ENCODE measurements at places on chromosomes 4 and X.

GRCh38 chr4:33543941-33544450, 2700.3 kb downstream of the ARAP2 start:
- no peak overlapping the region for H3K4me3 ChIP-seq
- no peaks in the 10 kb centered on the region for H3K27me3 ChIP-seq
- no peaks in the 10 kb centered on the region for H3K4me1 ChIP-seq
- H3K36me3 ChIP-seq, result no peaks in the 10 kb centered on the region
- DNase-seq, result no peak

DNA sequence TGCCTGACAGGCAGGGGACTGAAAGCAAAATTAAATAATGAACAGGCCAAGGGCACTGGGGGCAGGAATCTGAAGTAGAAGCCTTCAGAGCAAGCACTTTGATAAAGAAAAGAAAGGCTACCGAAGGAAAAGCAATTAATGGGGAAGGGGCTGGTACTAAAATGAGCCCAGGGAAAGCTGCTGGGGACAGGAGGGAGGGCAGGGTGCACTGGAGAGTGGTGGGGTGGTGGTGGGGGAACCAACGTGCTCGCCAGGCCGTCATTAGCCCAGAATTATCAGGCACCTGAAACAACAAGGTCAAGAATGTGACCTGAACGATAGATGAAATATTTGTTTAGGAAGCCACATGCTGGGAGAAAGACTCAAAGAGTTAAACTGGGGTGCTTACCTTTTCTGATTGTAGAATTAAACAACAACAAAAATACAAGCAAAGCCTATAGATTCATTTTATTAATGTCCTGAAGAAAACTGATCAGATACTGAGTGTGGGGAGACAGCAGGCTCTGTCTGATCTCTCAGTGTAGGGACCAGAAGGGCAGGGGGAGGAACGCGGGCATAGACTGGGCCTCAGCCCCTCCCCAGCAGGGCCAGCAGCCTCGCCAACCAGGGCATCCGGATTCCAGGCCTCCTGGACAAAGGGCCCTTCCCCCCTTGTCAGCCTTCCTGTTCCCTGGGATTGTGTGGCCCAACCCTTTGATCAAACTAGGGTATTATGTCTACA, 239.7 kb upstream of the KLF3 start:
- no peaks in the 10 kb centered on the region for H3K27me3 ChIP-seq
- H3K36me3 ChIP-seq, result no peaks in the 10 kb centered on the region
- H3K4me3 ChIP-seq, result no peak overlapping the region
- H3K4me1 ChIP-seq, result peaks cover 16% of the 10 kb centered on the region

- peak overlapping the region; percentile 86 for H3K27ac ChIP-seq
- no peaks in the 10 kb centered on the region for H3K27me3 ChIP-seq
- peaks cover 2% of the 10 kb centered on the region for H3K36me3 ChIP-seq
- H3K4me3 ChIP-seq, result peak overlapping the region; percentile 47
- H3K4me1 ChIP-seq, result no peaks in the 10 kb centered on the region
These were observed 518 bp downstream of the ARMCX1 start for GRCh38 chrX:101550751-101551379.

DNA sequence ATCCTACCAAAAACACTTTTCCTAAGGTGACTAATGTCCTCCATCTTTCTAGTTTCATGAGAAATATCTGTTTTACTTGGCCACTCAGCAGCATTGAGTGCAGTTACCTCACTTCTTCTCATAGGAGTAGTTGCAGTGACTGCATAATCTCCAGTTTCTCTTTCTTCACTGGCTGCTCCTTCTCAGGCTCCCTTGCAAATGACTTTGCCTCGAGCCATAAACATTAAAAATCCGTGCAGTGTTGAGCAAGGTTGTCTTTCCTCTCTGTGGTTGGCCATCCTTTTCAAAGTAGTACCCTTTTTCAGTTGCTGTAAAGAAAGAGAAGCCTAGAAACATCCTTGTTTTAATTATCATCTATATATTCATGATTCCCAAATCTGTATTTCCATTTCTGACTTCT, 10.2 kb upstream of the PRKG2 start:
- H3K27ac ChIP-seq, result no peak overlapping the region
- no peaks in the 10 kb centered on the region for H3K36me3 ChIP-seq
- DNase-seq, result no peak
- H3K27me3 ChIP-seq, result no peaks in the 10 kb centered on the region
- no peaks in the 10 kb centered on the region for H3K4me1 ChIP-seq

DNA sequence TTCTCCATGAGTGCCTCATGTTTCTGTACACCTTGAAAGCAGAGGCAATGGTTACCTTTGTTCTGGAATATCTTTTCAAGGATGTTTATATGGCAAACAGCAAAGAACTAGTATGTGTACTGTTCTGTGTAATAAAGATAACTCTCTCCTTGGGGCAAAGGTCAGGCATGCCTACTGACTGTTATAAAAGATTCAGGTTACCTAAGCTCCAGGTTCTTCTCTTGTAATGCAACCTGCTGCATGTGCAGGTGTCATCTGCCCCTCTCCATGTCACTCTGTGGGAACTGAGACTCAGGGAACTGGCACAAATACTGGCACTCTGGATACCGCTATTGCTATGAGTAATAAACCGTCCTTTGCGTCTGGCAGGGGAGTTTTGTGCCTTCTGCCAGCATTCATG, 5.4 kb upstream of the TRPC3 start:
- H3K4me1 ChIP-seq, result no peaks in the 10 kb centered on the region
- H3K27ac ChIP-seq, result no peak overlapping the region
- H3K27me3 ChIP-seq, result no peaks in the 10 kb centered on the region
- no peak overlapping the region for H3K4me3 ChIP-seq
- DNase-seq, result no peak

GRCh38 chr4:93513851-93514250, 314.7 kb upstream of the ATOH1 start:
- no peak overlapping the region for H3K27ac ChIP-seq
- no peaks in the 10 kb centered on the region for H3K4me1 ChIP-seq
- no peaks in the 10 kb centered on the region for H3K36me3 ChIP-seq
- H3K27me3 ChIP-seq, result no peaks in the 10 kb centered on the region
- no peak overlapping the region for H3K4me3 ChIP-seq

- H3K27ac ChIP-seq, result no peak overlapping the region
- no peaks in the 10 kb centered on the region for H3K4me1 ChIP-seq
- H3K36me3 ChIP-seq, result no peaks in the 10 kb centered on the region
- no peak for DNase-seq
- H3K4me3 ChIP-seq, result no peak overlapping the region
These were observed 28.0 kb downstream of the DKK2 start for GRCh38 chr4:107008115-107008514.

All from neuronal stem cell (in vitro differentiated cells).